Brain microvascular endothelial cell (primary cell): ENCODE measurements at places on chromosomes 7 and 10.

DNA sequence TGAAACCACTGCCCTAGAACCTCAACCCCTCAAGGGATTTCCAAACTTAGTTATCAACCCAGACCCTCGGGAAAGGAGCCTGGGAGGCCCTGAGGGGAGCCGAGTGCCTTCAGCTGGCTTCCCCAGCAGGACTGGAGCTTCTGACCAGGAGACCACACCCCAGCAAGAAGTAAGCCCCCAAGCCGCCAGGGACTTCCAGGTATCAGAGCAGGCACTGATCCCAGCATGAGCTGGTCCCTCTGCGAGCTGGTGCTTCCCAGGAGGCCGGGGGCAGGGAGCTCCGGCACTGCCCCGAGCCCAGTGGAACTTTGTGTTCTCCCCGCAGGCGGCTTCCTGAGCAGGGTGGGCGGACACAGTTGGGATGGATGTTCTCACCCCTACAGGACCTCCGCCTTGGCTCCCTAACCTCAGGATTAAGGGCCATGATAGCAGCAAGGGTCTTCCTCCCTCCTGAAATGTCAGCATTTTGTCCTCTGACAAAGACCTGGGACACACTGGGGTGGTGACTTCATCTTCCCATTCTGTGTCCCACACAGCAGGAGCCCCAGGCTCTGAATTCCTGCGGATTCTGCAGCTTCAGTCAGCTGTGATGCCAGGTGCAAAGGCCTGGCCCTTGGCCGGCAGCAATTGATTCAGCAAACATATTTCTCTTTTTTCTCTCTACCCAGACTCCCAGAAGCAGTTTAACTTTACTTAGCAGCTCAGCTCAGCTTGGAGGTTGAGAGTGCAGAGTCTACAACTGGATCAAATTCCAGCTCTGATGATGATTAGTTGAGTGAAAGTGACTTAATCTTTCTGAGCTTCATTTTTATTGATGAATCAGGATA lies 11.6 kb downstream of the ATP6V0E2 start:
- no peak for DNase-seq

DNA sequence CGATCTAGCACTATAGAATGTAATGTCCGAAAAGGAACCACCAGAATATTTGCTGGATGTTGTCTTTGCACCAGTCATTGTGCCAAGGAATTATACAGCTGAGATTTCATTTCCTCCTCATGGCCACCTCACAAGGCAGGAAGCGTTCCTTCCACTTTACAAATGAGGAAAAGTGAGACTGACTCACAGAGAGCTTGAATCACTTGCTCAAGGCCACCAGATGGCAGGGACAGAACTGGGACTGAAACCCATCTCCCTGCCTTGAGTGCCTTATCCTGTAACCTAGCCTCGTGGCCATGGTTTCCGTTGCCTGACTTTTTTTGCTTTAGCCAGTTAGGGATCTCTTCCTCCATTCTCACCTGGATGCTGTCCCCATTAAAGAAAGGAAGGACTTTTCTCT lies 44.7 kb upstream of the PDZD8 start:
- DNase-seq = no peak

DNA sequence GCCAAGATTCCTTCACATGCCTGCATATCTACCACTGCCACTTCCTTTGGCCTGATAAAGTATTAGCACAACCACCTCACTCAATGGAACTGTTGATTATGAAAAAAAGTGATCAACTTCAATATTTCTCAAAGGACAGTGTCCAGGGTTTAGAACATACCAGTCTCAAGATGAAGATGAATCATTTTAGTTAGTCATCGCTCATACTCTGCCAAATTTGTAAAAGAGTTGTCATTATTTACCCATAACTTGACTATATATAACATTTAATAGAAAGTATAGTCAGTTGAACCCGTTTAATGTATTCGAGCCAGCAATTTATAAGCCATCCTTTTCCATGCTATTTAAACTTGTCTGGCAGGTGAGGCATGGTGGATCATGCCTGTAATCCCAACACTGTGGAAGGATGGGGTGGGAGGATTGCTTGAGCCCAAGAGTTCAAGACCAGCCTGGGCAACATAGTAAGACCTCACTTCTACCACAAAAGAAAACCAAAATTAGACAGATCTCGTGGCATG lies 33.2 kb downstream of the SPAM1 start:
- DNase-seq = no peak

GRCh38 chr7:117350027-117350426 lies 27.2 kb upstream of the WNT2 start:
- DNase-seq = no peak

DNA sequence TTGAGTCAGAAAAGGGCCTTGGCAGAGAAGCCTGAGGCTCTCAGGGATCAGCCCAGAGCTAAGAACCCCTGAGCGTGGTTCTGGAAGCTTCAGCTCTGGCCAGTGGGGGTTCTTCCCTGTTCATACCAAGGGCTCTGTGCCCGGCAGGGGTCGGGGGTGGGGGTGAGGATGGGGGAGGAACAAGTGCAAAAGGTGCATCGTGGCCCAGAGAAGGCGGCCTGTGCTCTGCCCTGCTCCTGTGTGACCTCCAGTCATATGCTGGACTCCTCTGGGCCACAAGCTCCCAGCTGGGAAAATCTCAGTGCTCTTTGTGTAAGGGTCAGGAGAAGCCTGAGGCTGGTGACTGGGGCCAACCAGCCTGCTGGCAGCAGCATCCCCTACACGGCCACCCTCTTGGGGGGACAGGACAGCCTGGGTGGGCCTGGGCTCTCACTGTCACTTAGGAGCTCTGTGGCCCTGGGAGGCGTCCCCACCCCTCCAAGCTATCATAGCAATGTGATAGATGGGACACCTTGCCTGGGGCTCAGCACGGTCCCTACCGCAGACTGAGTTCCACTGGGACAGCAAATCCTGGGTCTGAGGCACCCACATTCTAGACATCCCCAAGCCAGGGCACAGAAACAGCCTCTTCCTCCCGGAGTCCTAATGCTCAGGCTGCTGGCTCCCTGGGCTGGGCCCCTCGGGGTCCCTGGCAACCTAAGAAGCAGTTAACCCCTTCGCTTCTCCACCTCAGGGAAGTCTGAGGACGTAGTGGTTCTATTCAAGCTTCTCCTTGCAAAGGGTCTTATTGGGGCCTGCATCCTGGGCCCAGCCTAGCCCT lies 2.5 kb downstream of the MMRN2 start:
- no peak for DNase-seq

GRCh38 chr10:2279711-2280110 lies 542.4 kb upstream of the ADARB2 start:
- DNase-seq = no peak
